ENCODE measurements at places on chromosomes 2 and 18.

- no peak for DNase-seq
Measured at GRCh38 chr2:186749219-186749618, 55.4 kb downstream of the FAM171B start.

DNA sequence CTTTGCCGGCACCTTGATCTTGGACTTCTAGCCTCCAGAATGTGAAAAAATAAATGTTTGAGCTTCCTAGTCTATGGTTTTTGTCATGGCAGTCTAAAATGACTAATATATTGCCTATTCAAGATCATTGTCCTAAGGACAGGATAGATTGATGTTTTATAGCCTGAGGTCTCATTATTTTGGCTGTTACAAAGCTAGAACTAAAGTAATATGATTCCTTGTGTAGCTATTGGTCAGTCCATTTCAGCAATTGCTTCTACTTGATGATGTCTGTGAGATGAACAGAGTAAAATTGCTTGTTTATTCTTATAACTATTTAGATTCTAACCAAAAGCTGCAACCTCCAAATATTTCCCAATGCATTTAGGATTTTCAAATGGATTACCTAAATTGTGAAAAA lies 145.0 kb downstream of the HRH4 start:
- no peak for DNase-seq

- DNase-seq: no peak
Measured at GRCh38 chr18:69996951-69997798, 49.5 kb upstream of the CD226 start.

GRCh38 chr2:168158586-168158985 lies 88.8 kb downstream of the STK39 start:
- DNase-seq: no peak

DNA sequence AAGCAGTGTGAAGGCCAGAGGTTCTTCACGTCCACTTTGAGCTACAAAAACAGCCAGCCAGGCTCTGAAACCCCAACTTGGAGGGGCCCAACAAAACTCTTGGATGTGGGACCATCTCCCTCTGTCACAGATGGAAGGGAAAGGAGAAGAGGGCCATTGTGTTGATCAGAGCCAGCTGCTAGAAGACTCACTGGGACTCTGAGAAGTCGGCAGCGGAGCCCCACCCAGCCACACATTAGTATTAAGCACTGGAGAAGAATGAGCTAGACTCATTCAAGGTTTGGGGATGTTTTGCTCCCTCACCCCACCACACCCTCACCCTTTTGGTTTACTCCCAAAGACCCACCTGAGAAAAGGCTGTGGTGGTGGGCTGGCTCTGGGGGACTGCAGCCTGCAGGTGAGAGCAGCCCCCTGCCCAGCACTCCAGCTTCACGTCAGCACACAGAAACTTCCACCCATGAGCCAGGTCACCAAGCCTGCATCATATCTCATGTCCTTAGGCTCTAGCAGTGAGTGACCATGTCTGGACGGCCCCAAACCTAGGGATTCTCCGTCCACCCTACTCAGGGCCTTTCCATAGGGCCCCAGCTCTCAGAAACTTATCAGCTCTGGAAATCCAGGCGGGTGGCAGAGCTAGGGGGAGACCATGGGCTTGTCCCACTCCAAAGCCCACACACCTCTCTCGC lies 12.6 kb downstream of the TEX51 start:
- DNase-seq: no peak

DNA sequence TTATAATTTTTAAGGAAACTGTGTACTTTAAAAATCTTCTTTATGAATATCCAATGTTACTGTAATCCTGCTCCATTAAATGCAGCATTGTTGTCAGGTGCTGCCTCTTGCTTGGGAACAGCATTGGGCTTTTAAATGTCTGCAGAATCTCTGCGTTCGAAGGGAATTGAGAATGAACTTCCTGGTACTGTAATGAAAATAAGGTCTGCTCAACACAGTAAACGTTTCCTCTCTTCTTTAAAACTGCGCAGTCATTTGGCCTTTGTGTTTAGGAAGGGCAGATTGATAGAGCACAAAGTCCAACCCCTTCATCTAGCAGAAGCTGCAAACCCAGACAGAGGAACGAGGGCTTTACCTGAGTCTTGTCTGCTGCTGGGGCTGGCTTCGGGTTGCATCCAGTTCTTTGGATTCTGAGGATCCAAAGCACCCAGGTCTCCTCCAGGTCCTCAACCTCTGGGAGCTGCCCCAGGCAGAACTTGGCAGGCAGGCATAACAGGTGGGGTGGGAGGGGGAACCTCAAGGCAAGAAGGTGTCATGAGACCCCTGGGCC lies 104.5 kb downstream of the UGGT1 start:
- DNase-seq: no peak

- peak; percentile 58 for DNase-seq
Measured at GRCh38 chr18:5879479-5879882, 15.8 kb downstream of the TMEM200C start.

Measured in urothelium cell line (cell line).